ENCODE measurements at places on chromosomes 16 and 17.

DNA sequence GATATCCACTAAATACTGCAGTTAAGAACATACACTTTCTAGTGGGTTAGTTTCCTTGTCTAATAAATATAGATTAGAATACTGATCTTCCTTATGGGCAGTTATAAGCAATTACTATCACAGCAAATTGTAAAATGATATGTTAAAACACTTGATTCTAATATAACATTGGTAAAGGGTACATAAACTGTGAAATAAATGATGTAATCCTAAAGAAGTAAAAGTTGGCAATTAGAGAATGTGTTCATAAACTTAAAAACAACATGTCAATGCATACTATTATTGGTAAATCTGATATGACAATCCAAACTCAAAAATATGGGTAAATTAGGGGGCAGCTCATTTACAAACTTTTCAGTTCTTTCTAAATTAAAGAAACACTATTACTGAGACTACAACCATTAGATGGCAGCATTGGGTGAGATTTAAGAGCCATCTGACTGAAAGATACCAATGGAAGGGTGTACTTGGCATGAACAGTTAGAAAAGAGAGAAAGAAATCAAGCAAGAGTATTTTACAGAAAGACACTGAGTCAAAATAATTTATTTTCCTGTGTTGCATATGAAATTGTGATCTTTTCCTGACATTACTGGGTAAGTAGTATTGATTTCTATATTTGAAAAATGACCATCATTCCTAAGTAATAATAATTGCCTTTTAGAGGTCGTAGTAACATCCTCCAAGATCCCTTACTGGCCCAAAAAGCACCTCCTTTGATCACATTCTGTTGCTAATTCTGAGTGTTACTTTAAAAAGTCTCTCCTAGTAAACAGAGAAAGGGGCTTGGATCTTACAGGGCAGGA, 119.6 kb downstream of the SPAG9 start:
- DNase-seq = no peak

GRCh38 chr17:80428796-80429195, 13.8 kb downstream of the ENDOV start:
- no peak for DNase-seq

GRCh38 chr17:68621065-68621464, 19.9 kb upstream of the FAM20A start:
- DNase-seq = no peak

DNA sequence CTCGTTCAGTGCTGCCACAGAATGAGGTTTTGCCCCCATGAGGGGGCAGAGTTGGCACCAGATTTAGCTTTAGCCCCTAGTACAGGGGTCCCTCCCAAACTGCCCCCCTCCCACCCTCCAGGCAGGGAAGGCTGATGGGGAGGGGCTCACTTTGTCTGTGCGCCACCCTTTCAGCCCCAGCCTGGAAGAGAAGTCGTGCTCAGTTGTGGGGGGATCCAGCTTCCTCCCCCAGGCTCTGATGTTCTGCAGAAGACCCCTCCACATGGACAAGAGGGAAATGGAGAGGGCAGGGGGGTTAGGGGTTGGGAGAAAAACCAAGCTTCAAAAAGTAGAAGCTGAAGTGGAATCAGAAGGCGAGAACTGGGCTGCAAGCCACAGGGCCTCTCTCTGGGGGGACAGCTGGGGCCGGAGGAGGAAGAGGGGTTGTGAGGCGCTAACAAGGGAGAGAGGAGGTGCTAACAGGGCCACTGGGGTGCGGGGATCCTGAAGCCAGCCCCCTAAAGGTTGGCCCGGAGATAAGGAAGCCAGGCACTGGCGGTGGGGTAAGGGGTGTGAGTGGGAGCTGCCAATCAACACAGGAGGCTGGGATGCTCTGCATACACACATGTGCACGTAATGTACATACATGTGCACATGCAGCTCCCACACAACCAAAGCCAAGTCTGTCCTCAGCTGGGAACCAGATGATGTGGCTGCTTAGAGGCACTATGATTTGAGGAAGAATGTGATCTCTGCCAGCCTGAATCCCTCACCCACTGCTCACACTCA, 7.0 kb upstream of the TMEM92 start:
- no peak for DNase-seq

DNA sequence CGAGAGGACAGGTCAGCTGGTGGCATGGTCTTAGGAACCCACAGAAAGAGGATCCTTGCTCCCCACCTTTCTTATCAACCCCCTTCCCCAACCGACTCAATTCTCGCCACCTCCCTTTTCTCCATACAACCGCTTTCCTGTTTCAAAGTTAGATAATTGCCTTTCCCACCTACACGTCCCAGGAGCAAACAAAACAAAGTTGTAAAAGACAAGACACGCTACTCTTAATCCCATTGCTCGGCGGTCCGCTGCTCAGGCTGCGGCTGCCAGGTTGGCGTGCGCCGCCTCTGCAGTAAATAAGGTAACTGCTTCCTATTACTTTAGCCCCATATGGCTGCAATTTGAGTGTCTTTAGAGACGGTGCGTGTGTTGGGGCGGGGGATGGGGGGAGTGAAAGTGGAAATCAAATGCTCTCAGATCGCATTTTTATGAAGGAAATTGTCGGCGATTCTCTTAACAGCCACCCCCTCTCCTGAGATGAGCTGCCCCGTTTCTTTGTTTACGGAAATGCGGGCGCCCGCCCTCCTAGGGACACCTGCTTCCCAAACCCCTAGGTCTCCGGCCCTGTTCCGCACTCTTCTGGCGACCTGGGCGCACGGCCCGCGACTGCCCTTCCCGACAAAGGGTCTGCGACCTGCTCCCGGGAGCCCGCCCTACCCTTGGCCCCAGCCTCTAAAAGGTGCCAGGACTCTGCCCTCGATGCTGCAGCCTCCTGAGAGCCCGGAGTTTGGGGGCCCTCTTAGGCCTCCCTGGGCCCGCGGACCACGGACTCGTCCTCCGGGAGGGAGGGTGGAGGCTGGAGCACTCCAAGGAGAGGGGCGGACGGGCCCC, 3.7 kb upstream of the CBX8 start:
- peak; percentile 75 for DNase-seq

DNA sequence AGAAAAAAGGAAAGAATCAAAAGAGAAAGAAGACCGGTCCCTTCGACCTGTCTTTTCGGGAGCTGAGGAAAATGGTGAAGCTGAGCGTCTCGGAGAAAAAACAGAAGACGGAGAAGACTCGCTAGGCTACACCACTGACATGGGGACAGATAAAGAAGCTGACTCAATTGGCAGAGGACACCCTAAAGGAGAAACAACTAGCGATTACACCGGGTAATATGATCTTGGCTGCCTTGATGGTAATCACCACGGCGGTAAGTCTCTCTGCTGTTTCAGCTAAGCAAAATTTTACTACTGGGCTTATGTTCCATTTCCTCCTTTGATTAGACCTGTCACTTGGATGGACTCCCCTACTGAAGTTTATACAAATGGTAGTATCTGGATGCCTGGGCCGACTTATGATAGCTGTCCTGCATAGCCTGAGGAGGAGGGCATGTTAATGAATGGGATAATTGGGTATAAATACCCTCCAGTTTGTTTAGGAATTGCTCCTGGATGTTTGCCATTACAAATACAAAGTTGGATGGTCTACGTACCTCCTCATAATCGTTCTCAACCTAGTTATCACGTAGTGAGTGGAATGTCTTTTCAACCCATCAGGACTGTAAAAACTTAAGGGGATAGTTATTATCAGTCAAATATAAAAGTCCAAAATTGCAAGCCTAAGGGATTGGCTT, 24.1 kb downstream of the ALOX15B start:
- peak; percentile 44 for DNase-seq

DNA sequence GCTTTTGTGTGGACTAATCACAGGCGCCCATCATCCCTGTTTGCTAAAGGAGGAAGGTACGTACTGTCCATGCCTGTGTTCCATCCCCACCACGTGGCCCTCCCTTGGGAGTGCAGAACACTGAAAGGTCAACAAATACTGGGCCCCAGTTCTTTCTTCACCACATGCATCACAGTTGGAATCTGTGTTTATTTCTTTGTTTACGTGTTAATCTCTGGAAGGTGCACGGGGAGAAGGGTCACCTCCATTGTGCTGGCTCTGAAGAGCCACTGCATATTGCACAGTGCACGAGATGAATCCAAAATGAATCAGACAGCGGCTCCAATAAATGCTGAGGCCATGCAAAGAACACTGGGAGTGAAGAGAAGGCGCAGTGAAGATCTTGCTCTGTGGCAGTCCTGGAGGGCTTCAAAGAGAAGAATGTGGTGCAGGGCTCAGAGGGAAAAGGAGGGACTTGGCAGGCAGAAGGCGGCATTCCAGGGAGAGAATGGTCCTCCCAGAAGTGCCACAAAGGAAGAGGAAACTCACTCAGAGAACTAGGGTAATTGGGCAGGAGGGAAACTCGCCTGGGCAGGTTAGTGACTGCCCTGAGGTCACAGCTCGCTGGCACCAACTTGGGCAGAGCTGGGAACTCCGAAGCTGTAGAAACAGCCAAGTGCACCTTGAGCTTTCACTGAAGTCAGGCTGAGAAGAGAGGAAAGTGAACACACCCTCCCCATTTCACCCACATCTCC, 3.7 kb downstream of the RPH3AL start:
- DNase-seq = no peak

- no peak for DNase-seq
Measured at GRCh38 chr16:4364196-4365013, 7.2 kb upstream of the VASN start.

GRCh38 chr16:80034948-80035663, 434.6 kb upstream of the MAF start:
- DNase-seq = no peak

DNA sequence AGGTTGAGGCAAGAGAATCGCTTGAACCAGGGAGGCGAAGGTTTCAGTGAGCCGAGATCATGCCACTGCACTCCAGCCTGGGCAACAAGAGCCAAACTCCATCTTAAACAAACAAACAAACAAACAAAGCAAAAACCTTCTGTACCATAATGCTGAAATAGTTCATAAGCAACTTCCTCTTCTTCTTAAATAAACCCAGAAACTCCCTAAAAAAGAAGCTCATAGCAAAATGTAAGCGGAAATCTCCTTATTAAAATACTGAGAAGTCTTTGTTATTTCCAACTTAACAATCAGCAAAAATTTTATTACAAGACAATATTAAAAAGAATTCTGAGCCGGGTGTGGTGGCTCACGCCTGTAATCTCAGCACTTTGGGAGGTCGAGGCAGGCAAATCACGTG, 82.8 kb downstream of the FBXL20 start:
- no peak for DNase-seq

GRCh38 chr16:55746081-55746480, 86.8 kb downstream of the CES1 start:
- DNase-seq = no peak

DNA sequence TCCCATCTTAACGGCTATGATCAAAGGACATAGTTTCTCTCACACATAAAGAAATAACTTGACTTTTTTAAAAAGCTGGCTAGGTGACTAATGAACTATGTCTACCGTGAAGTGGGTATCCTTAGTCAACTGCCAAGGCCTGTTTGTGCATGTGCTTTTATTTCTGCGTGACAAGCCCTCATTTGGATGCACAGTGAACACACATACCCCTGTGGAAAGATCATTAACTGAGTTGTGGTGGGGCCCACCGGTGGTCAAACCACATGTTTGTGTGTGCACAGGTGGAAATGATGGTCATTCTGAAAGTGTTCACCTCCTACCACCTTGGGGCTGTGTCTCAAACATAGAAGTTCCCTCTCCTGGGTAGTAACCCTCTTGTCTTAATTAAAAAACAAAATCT, 256.1 kb upstream of the SALL1 start:
- DNase-seq = no peak

DNA sequence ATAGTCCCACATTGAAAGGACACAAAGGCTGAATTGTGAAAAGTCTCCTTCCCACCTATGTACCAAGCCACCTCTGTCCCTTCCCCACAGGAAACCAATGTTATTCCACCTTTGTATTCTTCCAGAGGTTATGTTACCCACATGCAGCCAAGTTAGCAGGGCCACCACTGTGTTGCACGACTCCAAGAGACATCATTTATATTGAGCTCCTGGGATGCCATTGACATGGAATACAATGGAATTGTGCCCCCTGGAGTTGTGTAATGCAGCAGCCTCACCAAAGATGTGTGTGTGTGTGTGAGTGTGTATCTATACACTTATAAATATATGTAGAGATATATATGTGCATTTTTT, 21.6 kb upstream of the MSI2 start:
- no peak for DNase-seq

DNA sequence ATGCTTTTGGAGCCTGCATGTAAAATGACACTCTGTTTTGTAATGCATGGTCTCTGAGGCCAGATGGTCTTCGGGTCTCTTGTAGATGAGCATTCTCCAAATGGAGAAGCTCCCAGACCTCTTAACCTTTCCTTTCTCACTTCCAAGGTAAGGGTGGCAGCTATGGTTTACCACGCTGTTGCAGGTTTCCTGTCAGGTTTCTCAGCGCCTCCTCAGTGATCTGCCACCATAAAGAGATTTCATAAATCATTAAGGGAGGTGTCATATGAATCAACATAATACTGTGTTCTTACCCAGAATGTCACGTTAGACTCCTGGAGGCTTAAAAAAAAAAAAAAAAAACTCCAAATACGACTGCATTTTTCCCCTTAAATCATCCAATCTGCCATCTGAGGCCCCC, 787.4 kb upstream of the EEF2KMT start:
- DNase-seq = no peak

GRCh38 chr17:74332763-74333283, 6.8 kb downstream of the KIF19 start:
- DNase-seq = no peak

DNA sequence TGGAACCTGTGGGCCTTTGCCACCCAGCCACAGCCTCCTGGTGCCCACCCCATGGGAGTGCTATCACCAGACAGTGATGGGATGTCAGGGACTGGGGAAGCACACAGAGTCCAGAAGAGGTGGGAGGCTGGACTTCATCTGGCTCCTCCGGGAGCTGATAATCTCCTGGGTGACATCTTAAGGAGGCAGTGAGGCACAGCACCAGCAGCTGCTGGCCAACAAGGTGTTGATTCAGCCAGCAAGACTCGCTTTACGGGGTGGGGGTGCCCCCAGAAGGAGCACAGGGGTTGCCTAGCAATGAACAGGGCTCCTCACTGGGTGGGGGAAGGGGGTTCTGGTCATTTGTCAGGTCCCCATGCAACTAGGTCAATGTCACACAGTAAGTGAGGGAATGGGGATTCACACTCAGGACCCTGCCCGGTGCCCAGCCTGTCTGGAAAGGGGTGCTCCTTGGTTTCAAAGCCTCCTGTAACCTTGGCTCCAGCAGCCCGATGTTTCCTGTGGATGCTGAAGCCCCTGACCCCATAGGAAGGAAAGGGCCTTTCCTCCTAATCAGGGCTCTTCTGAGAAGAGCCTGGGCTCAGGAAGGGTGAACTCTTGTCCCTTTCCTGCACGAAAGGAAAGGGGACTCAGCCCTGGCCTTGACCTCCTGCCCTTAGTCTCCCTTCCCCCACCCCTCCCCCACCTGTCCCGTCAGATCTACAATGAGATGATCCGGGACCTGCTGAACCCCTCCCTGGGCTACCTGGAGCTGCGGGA, 17.7 kb downstream of the KIF19 start:
- DNase-seq = no peak

- DNase-seq = no peak
Measured at GRCh38 chr16:79217375-79218011, 383.0 kb downstream of the MAF start.

GRCh38 chr17:45247429-45248131, 14.3 kb downstream of the SPATA32 start:
- peak; percentile 93 for DNase-seq

- DNase-seq = peak; percentile 25
Measured at GRCh38 chr17:59370593-59371299, 39.3 kb downstream of the YPEL2 start.

- no peak for DNase-seq
Measured at GRCh38 chr16:59044616-59045015, 310.5 kb upstream of the GOT2 start.
